A673 (cell line): ENCODE measurements at places on chromosomes 5 and 9.

GRCh38 chr5:144048259-144048856 lies 122.1 kb downstream of the YIPF5 start:
- H3K4me1 ChIP-seq: no peaks in the 10 kb centered on the region
- H3K27me3 ChIP-seq: no peaks in the 10 kb centered on the region
- DNase-seq: no peak

DNA sequence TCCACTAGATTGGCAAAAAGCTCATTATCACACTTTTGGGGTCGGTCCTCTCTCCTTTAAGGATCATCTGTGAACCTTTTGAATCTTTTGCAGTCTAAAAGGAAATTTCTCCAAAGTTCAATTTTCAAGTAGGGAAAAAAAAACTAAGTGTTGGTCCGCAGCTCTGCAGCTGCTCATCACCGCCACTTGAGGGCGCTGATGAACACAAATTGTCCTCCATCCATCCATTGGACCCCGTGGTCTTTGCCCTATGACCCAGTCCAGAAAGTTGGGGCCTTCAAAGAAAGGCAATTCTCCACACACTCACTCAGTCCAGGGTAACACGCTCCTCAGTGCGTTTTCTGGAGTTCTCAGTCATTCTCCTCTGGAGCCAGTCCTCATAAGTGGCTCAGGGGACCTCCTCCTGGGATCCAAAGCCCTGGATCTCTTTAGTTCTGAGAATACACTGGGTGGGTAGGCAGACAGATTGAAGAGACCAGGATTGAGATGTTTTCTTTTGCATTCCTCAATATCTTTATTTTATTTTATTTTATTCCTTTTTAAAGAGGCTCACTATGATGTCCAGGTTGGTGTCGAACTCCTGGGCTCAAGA lies 63.6 kb upstream of the SLC28A3 start:
- peak; percentile 15 for DNase-seq
- H3K4me1 ChIP-seq: no peaks in the 10 kb centered on the region
- H3K36me3 ChIP-seq: no peaks in the 10 kb centered on the region
- H3K27me3 ChIP-seq: no peaks in the 10 kb centered on the region
- no peak overlapping the region for H3K27ac ChIP-seq

DNA sequence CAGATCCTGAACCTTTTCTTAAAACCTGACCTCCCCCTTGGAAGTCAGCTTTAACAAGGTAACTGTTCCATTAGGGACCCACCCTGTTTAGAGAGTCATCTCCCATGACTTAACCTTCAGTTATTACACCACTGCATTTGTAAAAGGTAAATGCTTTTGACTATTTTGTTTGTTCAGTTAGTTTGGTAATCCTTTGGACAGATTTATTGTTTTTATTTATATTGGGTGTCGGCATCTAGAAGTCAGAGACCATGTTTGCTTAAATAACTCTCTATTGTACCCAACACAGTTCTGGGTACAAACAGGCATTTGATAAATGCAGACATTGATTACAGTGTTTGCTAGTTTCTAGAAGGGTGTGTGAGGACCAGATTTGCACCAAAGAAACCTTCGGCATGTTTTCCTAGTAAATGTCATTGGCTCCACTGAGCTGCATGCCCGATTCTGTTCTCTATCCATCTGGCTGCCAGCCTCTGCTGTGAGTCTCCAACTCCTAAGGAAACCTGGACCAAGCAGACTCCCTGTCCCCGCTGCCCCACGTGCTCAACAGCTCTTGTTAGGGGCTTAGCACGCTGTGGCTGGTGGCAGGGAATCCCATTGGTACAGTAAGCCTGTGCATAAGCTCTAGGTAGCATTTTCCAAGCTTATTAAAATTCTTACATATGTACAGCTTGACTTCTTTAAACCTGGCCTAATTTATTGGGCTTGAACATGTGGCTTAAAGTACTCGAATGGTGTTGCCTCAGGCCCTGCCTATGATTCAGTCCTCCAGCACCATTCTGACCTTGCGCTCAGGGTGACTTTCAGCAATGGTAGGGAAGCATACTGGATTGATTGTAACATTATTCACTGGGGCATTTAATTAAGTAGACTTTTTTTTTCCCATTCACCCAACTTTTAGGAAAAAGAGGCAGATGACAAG lies 6.6 kb downstream of the PCBD2 start:
- no peak overlapping the region for H3K4me3 ChIP-seq
- no peak for DNase-seq
- H3K27me3 ChIP-seq: no peaks in the 10 kb centered on the region
- peaks cover 8% of the 10 kb centered on the region for H3K36me3 ChIP-seq
- no peak overlapping the region for H3K27ac ChIP-seq

DNA sequence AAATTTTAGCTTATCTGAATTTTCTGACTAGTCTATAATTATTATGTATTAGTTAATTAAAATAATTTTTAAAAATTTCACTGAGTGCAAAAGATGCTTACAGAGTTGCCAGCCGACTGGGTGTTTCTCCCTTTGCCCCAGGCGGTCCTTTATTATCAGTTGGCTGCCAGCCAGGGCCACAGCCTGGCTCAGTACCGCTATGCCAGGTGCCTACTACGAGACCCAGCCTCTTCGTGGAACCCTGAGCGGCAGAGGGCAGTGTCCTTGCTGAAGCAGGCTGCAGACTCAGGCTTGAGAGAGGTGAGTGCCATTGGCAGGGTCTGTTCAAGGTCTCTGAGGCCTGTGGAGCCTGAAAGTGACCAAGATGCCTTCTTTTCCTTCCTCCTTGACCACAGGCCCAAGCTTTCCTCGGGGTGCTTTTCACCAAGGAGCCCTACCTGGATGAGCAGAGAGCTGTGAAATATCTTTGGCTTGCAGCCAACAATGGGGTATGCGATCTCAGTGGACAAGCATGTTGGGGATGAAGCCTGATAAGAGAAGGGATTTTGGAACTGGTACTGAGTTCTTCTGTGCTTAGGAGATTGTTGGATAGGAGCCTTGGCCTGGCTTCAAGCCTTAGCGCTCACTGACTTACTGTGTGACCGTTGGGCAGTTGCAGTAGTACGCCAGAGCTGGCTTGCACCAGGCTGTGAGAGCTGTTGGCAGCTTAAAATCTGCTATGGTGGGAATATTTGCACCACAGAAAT lies 10.6 kb downstream of the DELE1 start:
- no peaks in the 10 kb centered on the region for H3K27me3 ChIP-seq
- no peak for DNase-seq
- no peak overlapping the region for H3K4me3 ChIP-seq
- H3K4me1 ChIP-seq: no peaks in the 10 kb centered on the region

DNA sequence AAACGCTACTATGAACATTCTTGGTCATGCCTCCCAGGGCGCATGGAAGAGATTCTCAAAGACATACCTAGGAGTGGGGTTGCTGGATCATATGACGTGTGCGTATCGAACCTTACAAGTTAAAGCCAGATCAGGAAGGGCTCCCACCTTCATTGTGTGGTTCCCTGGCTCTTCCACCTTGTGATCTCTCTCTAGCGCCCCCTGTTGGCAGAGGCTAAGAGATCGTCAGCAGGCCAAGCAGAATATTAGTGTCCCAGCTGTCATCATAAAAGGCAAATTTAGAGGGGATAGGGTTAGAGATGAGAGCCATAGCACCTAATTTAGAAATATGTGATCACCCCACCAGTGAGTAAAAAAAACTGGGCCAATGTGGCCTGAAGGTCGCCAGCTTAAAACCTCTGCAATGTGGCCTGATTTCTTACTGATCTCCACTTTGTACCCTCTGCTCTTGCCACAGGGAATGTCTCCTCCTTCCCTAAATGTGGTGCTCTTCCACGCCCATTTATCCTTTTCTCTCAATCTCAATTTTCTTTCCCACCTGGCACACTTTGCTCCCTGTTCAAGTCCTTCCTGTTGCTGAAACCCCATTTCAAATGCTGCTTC lies 91.7 kb upstream of the SHB start:
- H3K27ac ChIP-seq: no peak overlapping the region
- H3K4me3 ChIP-seq: no peak overlapping the region
- no peaks in the 10 kb centered on the region for H3K27me3 ChIP-seq
- H3K36me3 ChIP-seq: no peaks in the 10 kb centered on the region
- DNase-seq: peak; percentile 76
- H3K4me1 ChIP-seq: no peaks in the 10 kb centered on the region

- no peaks in the 10 kb centered on the region for H3K4me1 ChIP-seq
- H3K36me3 ChIP-seq: no peaks in the 10 kb centered on the region
- H3K27me3 ChIP-seq: no peaks in the 10 kb centered on the region
- H3K4me3 ChIP-seq: no peak overlapping the region
- no peak overlapping the region for H3K27ac ChIP-seq
- no peak for DNase-seq
Observed at GRCh38 chr5:101036778-101037177, 133.7 kb upstream of the ST8SIA4 start.

GRCh38 chr5:132211787-132212186 lies 15.9 kb downstream of the P4HA2 start:
- no peak overlapping the region for H3K27ac ChIP-seq
- no peaks in the 10 kb centered on the region for H3K27me3 ChIP-seq
- no peak overlapping the region for H3K4me3 ChIP-seq
- H3K36me3 ChIP-seq: no peaks in the 10 kb centered on the region
- no peaks in the 10 kb centered on the region for H3K4me1 ChIP-seq

GRCh38 chr9:134484479-134484878 lies 157.1 kb upstream of the COL5A1 start:
- no peak for DNase-seq
- peaks cover 19% of the 10 kb centered on the region for H3K4me1 ChIP-seq
- no peak overlapping the region for H3K27ac ChIP-seq
- H3K4me3 ChIP-seq: no peak overlapping the region
- H3K27me3 ChIP-seq: no peaks in the 10 kb centered on the region
- H3K36me3 ChIP-seq: no peaks in the 10 kb centered on the region

DNA sequence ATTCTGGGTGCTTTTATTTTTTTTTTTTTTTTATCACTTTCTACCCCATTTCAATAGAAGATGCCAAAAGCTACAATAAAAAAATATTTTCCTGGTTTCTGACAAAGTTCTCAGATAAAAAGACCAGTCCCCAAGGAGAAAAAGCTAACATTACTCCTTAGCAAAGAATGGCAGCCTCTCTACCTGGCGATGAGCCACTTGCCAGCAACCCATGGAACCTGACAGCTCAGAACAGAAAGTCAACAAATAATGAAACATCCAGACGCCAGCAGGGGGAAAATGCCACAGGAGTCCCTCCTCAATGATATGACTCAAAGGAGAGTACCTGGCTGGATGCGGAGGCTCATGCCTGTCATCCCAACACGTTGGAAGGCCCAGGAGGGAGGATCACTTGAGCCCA lies 123.2 kb downstream of the MYO10 start:
- peaks cover 37% of the 10 kb centered on the region for H3K36me3 ChIP-seq
- H3K27ac ChIP-seq: no peak overlapping the region
- no peak overlapping the region for H3K4me3 ChIP-seq
- H3K4me1 ChIP-seq: peaks cover 9% of the 10 kb centered on the region

- H3K27ac ChIP-seq: no peak overlapping the region
- DNase-seq: no peak
- H3K36me3 ChIP-seq: no peaks in the 10 kb centered on the region
- no peaks in the 10 kb centered on the region for H3K4me1 ChIP-seq
Observed at GRCh38 chr5:72041654-72042053, 65.6 kb upstream of the MAP1B start.

DNA sequence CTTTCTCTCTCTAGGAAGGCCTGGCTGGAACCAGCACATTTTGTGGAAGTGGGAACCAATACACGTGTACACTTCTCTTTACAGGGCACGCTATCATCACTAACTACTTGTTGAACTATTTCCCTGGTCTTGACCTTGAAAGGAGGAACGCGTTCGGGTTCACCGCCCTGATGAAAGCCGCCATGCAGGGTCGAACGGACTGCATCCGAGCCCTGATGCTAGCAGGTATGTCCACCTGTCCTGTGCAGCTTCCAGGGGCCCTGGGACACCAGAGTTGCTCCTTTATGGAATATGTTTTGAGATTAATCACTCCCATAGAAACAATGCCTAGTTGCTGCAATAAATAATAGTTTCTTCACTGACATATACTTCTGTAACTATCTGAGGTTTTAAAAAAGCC lies 74.1 kb downstream of the ANKRD33B start:
- H3K4me3 ChIP-seq: no peak overlapping the region
- H3K27me3 ChIP-seq: peaks cover 12% of the 10 kb centered on the region
- H3K36me3 ChIP-seq: no peaks in the 10 kb centered on the region
- no peaks in the 10 kb centered on the region for H3K4me1 ChIP-seq
- no peak for DNase-seq
